A549 treated with dexamethasone at 1 μM for 4 hours (cell line): ENCODE measurements at places on chromosomes 7 and 10. TPM values are rescaled to one million over a fixed set of nuclear protein-coding genes. Genes with fewer than 3 reads are reported as not detected.

The ARMC3 gene
- total RNA-seq: 0.63 to 1.0 TPM (median 0.89 TPM) in 5 replicates

The POLR2J2 gene
- total RNA-seq: 0.13 to 0.41 TPM (median 0.32 TPM) in 4 of 5 replicates, not detected in the other

The SLC39A12 gene
- not detected in 5 replicates for total RNA-seq

The CHST15 gene
- total RNA-seq: 6.3 to 8.9 TPM (median 8.0 TPM) in 5 replicates

The ELN gene
- total RNA-seq: 0.12 to 0.25 TPM (median 0.16 TPM) in 5 replicates

The CCDC146 gene
- 0.40 to 0.88 TPM (median 0.60 TPM) in 5 replicates for total RNA-seq

The CFAP70 gene
- total RNA-seq: 0.08 to 0.20 TPM (median 0.14 TPM) in 5 replicates

The GALNT17 gene
- total RNA-seq: not detected in 5 replicates

The STRIP2 gene
- total RNA-seq: 5.1 to 7.7 TPM (median 5.6 TPM) in 5 replicates

The BICC1 gene
- total RNA-seq: 17.0 to 24.6 TPM (median 21.3 TPM) in 5 replicates

The VGF gene
- 9.7 to 28.7 TPM (median 20.3 TPM) in 5 replicates for total RNA-seq

The PLEKHA8 gene
- total RNA-seq: 4.5 to 7.0 TPM (median 6.2 TPM) in 5 replicates

The MALRD1 gene
- not detected in 5 replicates for total RNA-seq

The TRIM50 gene
- not detected in 5 replicates for total RNA-seq

The DHTKD1 gene
- 7.8 to 10.8 TPM (median 9.8 TPM) in 5 replicates for total RNA-seq

The LRRC17 gene
- total RNA-seq: 0.03 to 0.13 TPM (median 0.06 TPM) in 4 of 5 replicates, not detected in the other

The ZNF804B gene
- total RNA-seq: not detected in 5 replicates

The OR6V1 gene
- not detected in 5 replicates for total RNA-seq

The HOXA2 gene
- total RNA-seq: 0.61 to 0.88 TPM (median 0.69 TPM) in 5 replicates

The TMEM106B gene
- total RNA-seq: 28.5 to 35.8 TPM (median 33.2 TPM) in 5 replicates

The PNLIPRP3 gene
- total RNA-seq: 0.04 TPM in 2 of 5 replicates, not detected in the others

The FRAT2 gene
- total RNA-seq: 6.9 to 10.7 TPM (median 9.9 TPM) in 5 replicates

The PIK3AP1 gene
- total RNA-seq: 0.50 to 0.84 TPM (median 0.57 TPM) in 5 replicates

The FAM171A1 gene
- 20.1 to 24.9 TPM (median 23.1 TPM) in 5 replicates for total RNA-seq

The KCND2 gene
- not detected in 5 replicates for total RNA-seq

The SNCG gene
- total RNA-seq: 9.6 to 14.3 TPM (median 13.3 TPM) in 5 replicates
